ENCODE measurements at places on chromosomes 4 and X.
A peak's percentile ranks its signal among the peaks of the same experiment; 100 is the strongest.

GRCh38 chr4:38390969-38391545, 272.9 kb upstream of the KLF3 start:
- peaks cover 8% of the 10 kb centered on the region for H3K36me3 ChIP-seq
- no peak overlapping the region for H3K27ac ChIP-seq
- H3K27me3 ChIP-seq: no peaks in the 10 kb centered on the region
- DNase-seq: no peak

DNA sequence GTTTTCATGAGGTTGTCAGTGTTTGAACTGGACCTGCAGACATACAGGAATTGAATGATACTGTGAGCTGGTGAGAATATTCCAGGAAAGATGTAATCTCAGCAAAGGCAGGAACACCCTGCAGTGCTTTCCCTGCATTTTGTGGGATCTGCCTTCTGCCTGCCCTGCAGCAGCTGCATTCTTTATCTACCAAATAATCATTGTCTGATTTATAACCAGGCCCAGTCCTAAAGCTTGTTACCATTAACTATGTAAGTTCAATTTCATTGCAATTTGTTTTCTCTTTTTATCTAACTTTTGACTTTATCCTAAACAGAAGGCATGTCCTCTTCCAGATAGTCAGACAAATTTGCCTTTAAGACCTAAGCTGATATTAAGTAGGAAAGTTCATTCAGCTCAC, 99.8 kb upstream of the NOCT start:
- DNase-seq: no peak
- H3K27me3 ChIP-seq: peaks cover 15% of the 10 kb centered on the region
- H3K4me3 ChIP-seq: no peak overlapping the region
- no peak overlapping the region for H3K27ac ChIP-seq
- H3K4me1 ChIP-seq: peaks cover 7% of the 10 kb centered on the region
- no peaks in the 10 kb centered on the region for H3K36me3 ChIP-seq

GRCh38 chrX:119156241-119156640, 28.6 kb upstream of the KIAA1210 start:
- no peaks in the 10 kb centered on the region for H3K36me3 ChIP-seq
- peaks cover 5% of the 10 kb centered on the region for H3K27me3 ChIP-seq
- H3K4me3 ChIP-seq: no peak overlapping the region
- DNase-seq: no peak
- H3K4me1 ChIP-seq: no peaks in the 10 kb centered on the region
- no peak overlapping the region for H3K27ac ChIP-seq

GRCh38 chrX:28854637-28855036, 267.4 kb downstream of the IL1RAPL1 start:
- no peaks in the 10 kb centered on the region for H3K4me1 ChIP-seq
- no peaks in the 10 kb centered on the region for H3K27me3 ChIP-seq
- no peak for DNase-seq
- no peaks in the 10 kb centered on the region for H3K36me3 ChIP-seq
- H3K4me3 ChIP-seq: no peak overlapping the region
- H3K27ac ChIP-seq: no peak overlapping the region

- H3K4me3 ChIP-seq: no peak overlapping the region
- DNase-seq: no peak
- no peaks in the 10 kb centered on the region for H3K27me3 ChIP-seq
- no peak overlapping the region for H3K27ac ChIP-seq
- no peaks in the 10 kb centered on the region for H3K36me3 ChIP-seq
Measured at GRCh38 chr4:149836546-149836945, 20.9 kb upstream of the IQCM start.

GRCh38 chrX:31706466-31706865, 634.6 kb upstream of the FTHL17 start:
- DNase-seq: no peak
- H3K36me3 ChIP-seq: no peaks in the 10 kb centered on the region
- no peak overlapping the region for H3K27ac ChIP-seq
- no peaks in the 10 kb centered on the region for H3K27me3 ChIP-seq
- no peaks in the 10 kb centered on the region for H3K4me1 ChIP-seq

DNA sequence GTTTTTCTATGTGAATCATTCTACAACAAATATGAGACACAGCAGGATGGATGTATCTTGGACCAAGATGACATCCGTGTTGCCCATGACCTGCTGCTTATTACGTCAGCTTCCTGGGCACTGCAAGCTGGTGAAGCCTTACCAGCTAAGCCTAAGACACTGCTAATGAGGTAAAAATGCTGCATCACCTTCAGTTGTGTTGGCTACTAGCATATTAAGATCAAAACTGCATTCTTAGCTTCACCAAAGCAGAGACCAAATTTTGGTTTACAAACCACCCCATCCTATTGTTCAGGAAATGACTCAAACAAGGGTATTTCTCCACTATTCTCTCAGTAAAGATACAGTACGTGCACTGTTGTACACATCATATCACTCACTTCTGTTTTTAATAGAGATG, 50.3 kb downstream of the MAML3 start:
- DNase-seq: peak; percentile 54
- H3K4me3 ChIP-seq: peak overlapping the region; percentile 39
- H3K4me1 ChIP-seq: peaks cover 72% of the 10 kb centered on the region
- peaks cover 19% of the 10 kb centered on the region for H3K27me3 ChIP-seq
- H3K36me3 ChIP-seq: peaks cover 5% of the 10 kb centered on the region
- peak overlapping the region; percentile 75 for H3K27ac ChIP-seq

DNA sequence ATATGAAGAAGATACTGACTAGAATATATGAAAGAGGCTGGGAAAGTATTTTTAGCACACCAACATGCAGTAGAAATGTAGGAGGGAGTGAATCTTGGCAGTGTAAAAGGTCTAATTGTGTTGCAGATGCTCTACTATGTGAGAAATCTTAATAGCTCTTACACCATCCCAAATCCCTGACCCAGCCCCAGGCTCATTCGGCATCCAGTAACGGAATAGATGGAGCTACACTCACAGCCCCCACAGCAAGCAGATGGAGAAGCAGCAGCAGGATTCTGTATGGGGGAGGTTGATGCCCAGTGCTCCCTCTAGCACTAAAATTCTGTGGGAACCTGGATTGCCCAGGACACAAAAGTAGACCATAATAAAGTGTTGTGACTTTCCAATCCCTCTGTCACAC, 153.2 kb upstream of the PRDX4 start:
- H3K27ac ChIP-seq: no peak overlapping the region
- no peaks in the 10 kb centered on the region for H3K4me1 ChIP-seq
- no peaks in the 10 kb centered on the region for H3K27me3 ChIP-seq
- H3K36me3 ChIP-seq: no peaks in the 10 kb centered on the region
- DNase-seq: no peak

- H3K27me3 ChIP-seq: no peaks in the 10 kb centered on the region
- no peak overlapping the region for H3K4me3 ChIP-seq
Measured at GRCh38 chr4:185227131-185227551, 17.7 kb downstream of the SNX25 start.

GRCh38 chr4:154779362-154779947, 1.6 kb upstream of the RBM46 start:
- no peaks in the 10 kb centered on the region for H3K36me3 ChIP-seq
- no peak for DNase-seq
- no peaks in the 10 kb centered on the region for H3K4me1 ChIP-seq
- no peak overlapping the region for H3K27ac ChIP-seq
- peaks cover 9% of the 10 kb centered on the region for H3K27me3 ChIP-seq

GRCh38 chr4:152626790-152627189, 53.0 kb downstream of the TMEM154 start:
- no peak overlapping the region for H3K27ac ChIP-seq
- no peaks in the 10 kb centered on the region for H3K27me3 ChIP-seq
- no peaks in the 10 kb centered on the region for H3K4me1 ChIP-seq
- DNase-seq: no peak
- no peak overlapping the region for H3K4me3 ChIP-seq
- H3K36me3 ChIP-seq: peaks cover 18% of the 10 kb centered on the region

GRCh38 chrX:148763896-148764295, 263.5 kb downstream of the AFF2 start:
- H3K36me3 ChIP-seq: no peaks in the 10 kb centered on the region
- DNase-seq: no peak

DNA sequence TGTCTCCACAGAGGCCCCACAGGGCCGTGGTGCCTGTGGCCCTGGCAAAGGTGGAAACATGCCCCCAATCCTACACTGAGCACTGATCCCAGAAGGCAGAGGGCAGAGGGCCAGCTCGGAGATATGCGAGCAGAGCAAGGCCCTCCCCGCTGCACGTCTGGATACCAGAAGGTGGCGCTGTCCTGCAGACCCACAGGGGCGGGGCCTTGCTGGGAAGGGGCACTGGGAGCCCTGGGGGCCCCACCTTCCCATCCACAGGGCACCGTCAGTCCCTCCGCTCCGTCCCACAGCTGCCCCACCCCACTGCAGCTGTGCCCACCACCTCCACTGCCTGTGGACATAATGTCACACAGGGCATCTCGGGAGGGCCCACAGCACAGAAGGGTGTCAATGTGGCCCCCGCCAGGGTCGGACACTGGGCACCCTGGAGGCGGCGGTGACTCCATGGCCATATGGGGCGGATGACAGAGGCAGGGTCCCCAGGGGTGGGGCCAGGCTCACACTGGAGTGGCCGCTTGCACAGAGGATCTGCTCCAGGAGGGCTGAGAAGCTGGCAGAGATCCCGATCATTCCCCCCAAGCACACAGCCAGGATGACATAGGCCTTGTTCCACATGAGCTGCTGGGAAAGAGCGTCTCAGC, 4.8 kb downstream of the SLC49A3 start:
- peaks cover 3% of the 10 kb centered on the region for H3K27me3 ChIP-seq
- H3K36me3 ChIP-seq: no peaks in the 10 kb centered on the region
- H3K27ac ChIP-seq: no peak overlapping the region
- no peaks in the 10 kb centered on the region for H3K4me1 ChIP-seq

GRCh38 chrX:47723689-47724088, 64.7 kb upstream of the UXT start:
- peak; percentile 0 for DNase-seq
- H3K4me1 ChIP-seq: no peaks in the 10 kb centered on the region
- H3K4me3 ChIP-seq: no peak overlapping the region
- no peak overlapping the region for H3K27ac ChIP-seq

DNA sequence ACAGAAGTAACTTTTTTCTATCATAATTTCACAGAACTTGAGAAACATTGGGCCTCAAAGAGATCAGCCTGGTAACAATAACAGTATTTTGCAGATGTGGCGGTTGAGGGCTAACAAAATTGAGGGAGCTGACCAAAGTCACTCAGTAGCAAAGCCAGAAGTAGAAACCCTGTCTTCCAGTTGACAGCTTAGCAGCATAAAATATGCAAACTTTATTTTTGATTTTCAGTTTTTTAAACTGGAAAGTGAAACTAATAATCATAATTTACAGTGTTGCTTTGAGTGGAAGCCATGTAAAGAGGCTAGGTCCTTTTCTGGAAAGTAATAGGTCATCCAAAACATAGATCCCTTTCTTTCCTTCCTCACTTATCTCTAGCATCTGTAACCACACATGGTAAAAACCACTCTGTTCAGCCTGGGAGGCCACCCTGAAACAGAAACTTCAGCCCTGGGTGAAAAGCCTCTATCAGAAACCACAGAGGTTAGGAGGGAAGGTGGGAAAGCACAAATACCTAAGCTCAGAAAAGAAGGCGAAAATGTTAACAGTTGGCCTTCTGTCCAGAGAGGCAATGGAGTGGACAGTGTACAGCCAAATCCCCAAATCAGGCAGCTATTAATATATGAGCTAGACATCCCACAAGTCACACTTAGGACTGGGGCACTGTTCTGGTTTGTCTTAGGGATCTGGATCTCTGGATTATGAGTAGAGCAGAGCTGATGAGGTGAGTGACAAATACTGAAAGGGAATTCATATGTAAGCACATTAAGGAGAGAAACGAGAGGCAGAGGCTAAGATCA, 61.1 kb upstream of the ARSJ start:
- no peak overlapping the region for H3K4me3 ChIP-seq
- DNase-seq: no peak
- no peaks in the 10 kb centered on the region for H3K36me3 ChIP-seq
- H3K4me1 ChIP-seq: no peaks in the 10 kb centered on the region

DNA sequence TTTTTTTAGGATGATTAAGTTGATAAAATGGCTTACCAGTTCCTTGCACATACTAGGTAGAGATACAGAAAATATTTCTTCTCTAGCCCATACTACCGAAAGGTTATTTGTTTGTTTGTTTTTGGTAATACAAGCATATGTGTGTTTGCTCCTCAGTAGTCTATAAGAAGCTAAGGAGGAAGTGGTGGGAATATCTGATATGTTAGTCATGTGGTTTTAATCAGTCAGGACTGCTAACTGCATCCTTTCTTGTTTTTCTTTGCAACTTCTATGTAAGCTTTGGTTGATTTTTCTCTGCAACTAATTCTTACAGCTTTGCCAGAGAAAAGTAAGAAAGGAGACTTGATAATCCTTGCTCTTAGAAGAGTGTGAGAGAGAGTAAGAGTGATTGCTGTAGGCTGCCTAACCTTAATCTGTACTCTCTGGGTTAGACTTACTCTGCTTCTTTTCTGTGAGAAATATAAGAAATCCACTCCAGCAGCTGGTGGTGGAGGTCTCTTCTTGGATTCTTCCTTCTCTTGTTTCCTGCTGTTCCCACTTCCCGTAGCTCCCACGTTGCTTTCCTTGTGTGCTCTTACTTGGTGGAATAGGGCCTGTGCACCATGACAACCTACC, 28.3 kb downstream of the SEPTIN11 start:
- H3K36me3 ChIP-seq: peaks cover 4% of the 10 kb centered on the region
- no peak for DNase-seq
- H3K27ac ChIP-seq: no peak overlapping the region
- no peak overlapping the region for H3K4me3 ChIP-seq
- peaks cover 13% of the 10 kb centered on the region for H3K27me3 ChIP-seq

DNA sequence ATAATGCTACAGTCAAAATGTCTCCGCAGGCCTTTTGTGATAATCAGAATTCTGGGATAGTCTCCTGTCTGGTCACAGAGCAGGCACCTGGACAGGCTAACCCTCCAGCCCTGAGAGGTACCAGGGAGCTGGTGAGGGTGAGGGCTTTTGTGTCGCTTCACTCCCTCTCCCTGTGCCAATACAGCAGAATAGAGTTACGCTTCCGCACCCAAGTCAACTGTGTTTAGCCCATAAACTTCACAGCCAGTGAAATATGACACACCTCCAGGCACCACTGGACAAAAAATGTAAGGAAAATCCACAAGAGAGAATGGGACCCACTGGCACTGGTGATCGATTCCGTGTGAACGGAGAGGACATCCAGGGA, 1.3 kb downstream of the GAK start:
- peaks cover 7% of the 10 kb centered on the region for H3K36me3 ChIP-seq
- H3K27me3 ChIP-seq: no peaks in the 10 kb centered on the region
- DNase-seq: no peak
- peak overlapping the region; percentile 97 for H3K4me3 ChIP-seq

- peaks cover 68% of the 10 kb centered on the region for H3K36me3 ChIP-seq
- H3K27me3 ChIP-seq: no peaks in the 10 kb centered on the region
- H3K4me3 ChIP-seq: peak overlapping the region; percentile 51
- H3K27ac ChIP-seq: peak overlapping the region; percentile 41
Measured at GRCh38 chr4:102593147-102593546, 92.0 kb downstream of the NFKB1 start.

DNA sequence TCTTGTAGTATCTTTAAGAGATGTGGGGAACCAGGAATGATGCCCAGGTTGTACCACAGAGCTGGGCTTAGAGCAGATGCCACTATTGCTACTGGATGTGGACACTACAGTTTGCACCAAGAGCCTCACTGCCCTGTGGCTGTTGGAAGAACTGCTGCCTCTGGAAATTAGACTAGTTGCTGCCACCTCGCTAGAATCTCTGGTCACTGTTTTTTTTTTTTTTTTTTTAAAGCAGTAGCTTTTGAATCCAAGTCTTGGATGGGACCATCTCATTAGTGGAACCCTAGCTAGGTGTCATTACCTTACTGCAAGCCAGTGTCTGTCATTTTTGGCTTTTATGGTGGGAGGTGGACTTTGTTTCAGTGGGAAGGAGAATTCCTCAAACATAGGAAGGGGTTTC, 105.5 kb downstream of the ARHGAP10 start:
- peaks cover 16% of the 10 kb centered on the region for H3K4me1 ChIP-seq
- no peak overlapping the region for H3K4me3 ChIP-seq
- DNase-seq: no peak
- H3K36me3 ChIP-seq: no peaks in the 10 kb centered on the region

All from activated T-helper 1 cell treated with anti-CD3 and anti-CD28 coated beads, Interleukin-12 subunit alpha, Interleukin-12 subunit beta, Interleukin-2, Interleukin-4 antibody, amounts not matched to agents 30 ng/mL and 10 ng/mL and 1 ng/mL, durations not matched to agents 14 hours and 24 hours and 36 hours (primary cell).